ENCODE measurements at places on chromosomes 11 and 22.

- no peak for DNase-seq
Observed at GRCh38 chr11:14584595-14584994, 59.0 kb upstream of the PDE3B start.

DNA sequence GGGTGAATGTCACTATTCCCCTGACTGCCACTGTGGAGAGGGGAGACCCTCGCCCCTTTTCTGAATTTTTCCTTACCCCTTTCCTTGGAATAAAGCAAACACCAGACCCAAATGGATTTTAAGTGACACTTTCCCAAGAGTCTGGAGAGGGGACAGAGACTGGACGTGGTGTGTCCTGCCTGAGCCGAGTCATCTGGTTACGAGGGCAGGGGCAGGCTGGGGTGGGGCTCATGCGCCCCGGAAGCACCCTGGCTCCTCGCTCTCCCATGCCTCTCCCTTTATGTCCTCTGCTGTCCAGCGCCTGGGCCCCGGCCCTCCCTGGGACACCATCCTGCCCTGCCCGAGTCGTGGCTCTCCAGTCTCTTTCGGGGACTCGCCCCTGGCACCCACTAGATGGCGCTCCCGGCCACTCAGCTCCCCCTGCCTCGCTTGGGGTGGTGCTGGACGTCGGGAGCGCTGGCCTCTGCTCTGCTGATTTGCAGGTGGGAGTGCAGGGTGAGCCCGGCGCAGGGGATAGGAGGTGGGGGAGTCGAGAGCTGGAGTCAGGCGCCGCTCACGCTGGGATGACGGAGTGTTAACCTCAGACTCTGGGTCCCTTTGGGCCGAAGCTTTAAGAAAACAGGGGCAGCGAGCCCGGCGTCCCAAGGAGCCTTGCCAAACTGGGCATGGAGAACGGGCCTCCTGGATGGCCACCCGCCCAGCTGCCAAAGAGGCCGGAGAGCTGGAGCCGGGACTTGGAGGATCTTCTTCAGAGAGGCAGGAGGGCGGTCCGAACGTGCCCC lies 89.8 kb downstream of the RPS6KA4 start:
- peak; percentile 80 for DNase-seq

DNA sequence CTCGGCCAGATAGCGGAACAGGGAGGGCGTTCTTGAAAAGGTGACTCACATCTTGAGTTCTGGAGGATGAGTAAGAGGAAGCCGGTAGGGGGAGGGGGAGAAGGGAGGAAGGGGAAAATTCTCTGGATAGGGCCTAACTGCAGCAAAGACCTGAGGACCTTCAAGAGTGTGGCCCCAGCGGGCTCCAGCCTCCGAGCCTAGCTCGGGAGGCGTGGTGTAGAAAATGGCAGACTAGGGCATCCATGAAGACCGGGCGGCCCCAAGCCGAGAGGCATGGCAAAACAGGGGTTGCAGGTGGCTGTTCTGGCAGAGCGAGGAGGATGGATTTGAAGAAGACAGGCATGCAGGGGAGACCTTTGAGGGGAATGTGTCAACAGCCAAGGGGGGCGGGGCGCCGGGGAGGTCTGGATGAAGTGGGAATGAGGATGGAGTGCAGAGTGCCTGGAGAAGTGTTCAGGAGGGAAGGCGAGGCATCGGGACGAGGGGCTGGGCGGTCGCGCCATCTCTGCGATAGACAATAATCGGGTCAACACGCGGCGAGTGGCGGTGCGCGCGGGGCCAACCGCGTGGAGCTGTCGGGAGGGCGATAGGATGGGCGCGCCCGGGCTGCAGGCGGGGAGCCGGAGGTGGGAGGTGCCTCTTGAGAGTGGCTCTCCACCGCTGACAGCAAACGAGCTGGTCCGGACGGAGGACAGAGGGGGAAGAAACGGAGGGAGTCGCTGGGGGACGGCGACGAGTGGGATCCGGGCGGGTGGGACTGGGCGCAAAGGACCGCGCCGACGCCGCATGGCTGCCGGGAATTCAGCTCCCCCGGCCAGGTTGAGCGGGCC lies 40.0 kb upstream of the CREB3L1 start:
- peak; percentile 50 for DNase-seq

DNA sequence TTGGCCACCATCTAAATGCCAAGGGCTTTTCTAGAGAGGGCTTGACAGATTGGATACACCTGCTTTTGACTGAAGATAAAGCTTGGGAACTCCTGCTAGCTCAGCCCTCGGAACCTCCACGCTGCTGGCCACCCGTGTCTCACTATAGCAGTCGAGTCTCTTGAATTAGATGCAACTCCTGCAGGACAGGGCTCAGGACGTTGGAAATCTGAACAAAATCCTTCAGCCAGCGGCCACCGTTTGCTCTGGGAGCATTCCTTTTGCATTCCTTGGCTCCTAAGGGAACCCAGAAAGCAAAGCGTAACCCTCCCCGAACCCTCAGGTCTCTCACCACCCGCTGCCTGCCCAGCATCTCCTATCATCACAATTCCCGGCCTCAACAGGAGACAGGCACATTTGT lies 77.8 kb downstream of the GRIK4 start:
- no peak for DNase-seq

DNA sequence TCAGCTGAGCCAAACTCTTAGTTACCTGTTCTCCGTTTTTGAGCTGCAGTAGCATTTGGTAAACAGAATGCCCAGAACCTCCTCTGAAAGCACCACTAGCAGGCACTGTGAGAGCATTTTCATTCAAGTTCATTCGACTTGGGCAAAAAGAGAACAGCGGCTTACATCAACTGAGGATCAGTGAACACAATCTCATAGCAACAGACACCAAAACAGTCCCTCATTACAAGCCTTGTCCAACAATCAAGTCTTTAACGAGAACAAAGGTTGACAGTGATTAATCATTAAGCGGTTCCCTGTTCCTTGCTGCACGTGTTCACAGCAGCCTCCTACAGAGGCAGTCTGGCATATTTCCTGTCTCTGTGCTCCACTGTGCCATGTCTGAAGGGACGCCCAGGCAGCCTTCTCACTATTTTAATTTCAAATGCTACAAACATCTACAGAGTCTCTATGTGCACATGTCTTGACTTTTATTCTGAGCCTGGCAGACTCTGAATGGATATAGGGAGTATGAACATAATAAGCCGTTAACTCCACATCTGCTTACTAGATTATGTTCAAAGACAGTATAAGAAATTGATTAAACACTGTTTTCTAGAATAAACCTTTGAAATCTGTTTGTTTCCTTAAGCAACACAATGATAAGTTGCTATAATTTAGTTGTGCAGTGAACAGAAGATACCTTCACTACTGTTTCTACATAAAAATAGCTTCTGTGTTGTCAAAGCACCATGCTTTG lies 88.3 kb upstream of the MTMR2 start:
- DNase-seq = no peak

- no peak for DNase-seq
Observed at GRCh38 chr22:37016134-37016910, 2.9 kb downstream of the TST start.

- DNase-seq = no peak
Observed at GRCh38 chr11:76616676-76617552, 53.6 kb downstream of the LRRC32 start.

GRCh38 chr11:64722141-64723065 lies 594 bp downstream of the NRXN2 start:
- DNase-seq = no peak

DNA sequence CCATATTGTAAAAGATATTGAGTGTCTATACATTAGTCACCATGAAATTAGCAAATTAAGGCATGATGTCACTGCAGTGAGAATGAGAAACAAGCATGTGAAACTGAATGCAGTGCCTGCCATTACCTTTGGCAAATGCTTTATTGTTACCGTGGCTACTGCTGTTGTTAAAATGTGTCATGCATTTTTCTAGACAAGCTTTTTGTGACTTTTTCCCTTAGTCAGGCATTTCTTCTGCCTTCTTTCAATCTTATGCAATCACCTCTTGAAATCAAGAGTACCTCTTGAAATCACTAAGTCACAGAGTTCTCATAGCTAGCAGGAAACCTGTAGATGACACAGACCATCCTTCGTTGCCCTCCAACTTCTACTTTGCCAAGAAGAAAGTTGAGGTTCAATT lies 461.7 kb upstream of the TENM4 start:
- DNase-seq = no peak

DNA sequence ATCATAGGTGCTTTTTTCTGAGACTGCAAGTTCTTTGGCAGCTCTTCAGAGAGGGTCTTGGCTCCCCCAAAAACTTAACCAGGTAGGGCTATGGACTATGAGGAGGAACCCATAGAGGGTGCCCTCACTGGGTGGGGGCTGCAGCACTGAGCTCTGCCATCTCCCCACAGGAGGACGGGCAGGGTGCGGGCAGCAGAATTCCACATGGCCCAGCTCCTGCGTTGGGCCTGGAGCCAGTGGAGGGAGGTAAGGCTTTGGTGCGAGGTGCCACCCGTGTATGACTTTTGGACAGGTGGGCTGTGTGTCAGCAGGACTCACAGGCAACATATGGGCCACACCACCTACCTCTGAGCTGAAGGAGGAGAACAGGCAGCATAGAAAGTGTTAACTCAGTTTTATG lies 58.4 kb downstream of the PISD start:
- DNase-seq = no peak

GRCh38 chr22:35732116-35732515 lies 14.4 kb downstream of the APOL5 start:
- DNase-seq = no peak

GRCh38 chr11:15223318-15223717 lies 108.6 kb downstream of the INSC start:
- DNase-seq = no peak

DNA sequence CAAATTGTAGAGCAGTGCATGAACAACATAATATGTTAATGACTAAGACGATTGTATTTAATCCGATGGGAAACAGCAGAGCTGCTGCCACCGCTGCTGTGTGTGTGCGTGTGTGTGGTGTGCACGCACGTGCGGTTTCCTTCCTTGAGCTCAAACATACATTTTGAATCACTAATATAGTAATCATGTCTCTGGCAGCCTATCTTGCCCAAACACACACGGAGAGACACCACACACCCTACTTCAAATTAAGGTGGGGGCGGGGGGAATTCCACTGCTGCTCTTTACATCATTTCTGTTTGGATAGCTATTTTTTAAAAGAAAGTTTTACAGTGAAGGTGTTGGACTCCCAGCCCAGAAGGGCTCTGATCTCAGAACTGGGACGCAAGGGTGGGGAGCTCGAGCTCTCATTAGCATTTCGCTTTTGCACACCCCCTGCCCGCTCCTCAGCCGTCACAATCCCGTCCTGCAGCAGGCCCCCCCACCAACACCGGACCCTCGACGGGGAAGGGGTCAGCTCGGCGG lies 651 bp upstream of the FAM83F start:
- DNase-seq = no peak

- no peak for DNase-seq
Observed at GRCh38 chr11:69290806-69291205, 3.1 kb upstream of the MYEOV start.

DNA sequence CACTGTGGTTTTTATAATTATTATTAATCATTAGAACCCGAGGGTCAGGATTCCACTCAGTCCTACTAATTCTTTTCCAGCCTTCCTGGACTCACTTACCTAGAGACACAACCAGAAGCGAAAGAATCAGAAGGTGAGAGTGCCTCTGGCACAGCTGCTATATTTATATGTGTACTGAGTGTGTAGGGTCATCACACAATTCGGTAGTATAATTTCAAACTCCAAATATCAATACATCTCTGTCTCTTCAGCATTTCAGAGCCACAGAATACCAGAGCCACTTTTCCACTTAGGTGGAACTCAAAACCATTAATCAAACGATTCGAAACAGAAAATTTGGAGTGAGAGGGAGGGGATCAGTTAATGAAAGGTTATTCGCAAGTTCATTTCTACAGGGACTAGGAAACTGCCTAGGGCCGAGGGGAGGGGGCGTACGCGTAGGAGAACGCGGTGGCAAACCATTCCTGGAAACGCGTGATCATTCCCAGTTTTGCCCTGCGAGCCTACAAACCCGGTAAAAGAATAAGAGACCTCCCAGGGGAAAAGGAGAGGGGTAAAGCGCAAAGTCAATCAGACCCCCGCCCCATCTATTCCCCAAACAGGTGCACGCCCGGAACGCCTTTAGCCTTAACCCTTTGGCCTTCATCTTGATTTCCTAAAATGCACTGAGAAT lies 5.4 kb downstream of the BSX start:
- DNase-seq = no peak

- no peak for DNase-seq
Observed at GRCh38 chr11:72351836-72352235, 82.5 kb downstream of the CLPB start.

- DNase-seq = no peak
Observed at GRCh38 chr22:49216579-49216978, 611.1 kb downstream of the BRD1 start.

DNA sequence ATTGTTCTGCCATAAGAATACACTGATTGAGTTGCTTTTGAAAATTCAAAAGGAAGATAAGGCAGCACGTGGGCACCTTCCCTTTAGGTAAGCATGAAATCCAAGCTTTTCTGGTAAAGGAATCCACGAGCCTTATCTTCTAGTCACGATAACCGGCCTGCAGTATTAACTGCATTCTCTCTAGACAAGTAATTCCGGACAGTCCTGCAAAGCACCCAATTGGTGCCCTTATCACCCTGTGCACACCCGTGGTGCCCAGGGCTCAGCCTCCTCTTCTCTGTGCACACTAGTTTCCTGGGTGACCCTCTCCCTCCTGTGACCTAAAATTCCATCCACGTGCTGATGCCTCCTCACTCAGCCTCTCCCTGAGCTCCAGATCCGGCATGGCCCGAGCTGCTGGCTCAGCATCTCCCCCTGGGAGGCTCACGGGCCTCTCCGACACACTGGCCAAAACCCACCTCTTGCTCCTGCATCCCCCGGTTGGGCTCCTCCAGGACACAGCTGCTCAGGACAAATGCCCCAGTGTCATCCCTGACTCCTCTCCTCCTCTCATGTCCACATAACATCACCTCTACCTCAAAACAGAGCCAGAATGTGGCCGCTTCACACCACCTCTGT lies 63.7 kb downstream of the PACSIN2 start:
- DNase-seq = no peak

DNA sequence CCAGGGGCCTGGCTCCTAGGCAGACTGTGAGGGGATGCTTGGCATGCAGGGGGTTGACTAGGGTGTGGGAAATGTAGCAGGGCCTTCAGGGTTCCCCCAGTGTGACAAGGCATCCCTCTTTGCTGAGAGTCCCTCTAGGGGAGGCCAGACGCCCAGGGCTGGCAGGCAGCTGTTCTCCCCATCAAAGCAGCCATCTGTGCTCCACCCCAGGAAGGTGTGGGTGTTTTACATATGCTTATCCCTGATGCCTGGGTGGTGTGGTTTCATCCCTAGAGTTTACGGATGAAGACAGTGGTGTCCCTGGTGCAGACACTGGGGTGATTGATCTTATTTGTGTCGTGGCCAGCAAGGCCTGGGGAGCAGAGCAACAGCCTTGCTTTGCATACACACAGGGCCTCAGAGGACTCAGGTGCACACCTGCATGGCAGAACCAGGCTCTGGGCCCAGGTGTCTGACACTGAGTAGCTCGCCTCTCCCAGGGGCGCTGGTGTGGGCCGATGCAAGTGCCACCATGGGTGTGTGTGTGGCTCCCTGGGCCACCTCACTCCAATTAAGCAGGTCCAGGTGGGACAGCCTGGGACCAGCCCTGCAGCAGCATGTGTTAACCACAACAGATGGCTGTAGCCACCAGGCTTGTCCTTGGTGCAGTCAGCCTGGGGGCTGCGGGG lies 74.2 kb downstream of the MED15 start:
- no peak for DNase-seq
